ENCODE measurements at places on chromosomes 4 and X. TPM values are rescaled to one million over a fixed set of nuclear protein-coding genes. Genes with fewer than 3 reads are reported as not detected.

GRCh38 chr4:161829591-161829990 is 334.2 kb downstream of the FSTL5 start:
- no peak for DNase-seq

DNA sequence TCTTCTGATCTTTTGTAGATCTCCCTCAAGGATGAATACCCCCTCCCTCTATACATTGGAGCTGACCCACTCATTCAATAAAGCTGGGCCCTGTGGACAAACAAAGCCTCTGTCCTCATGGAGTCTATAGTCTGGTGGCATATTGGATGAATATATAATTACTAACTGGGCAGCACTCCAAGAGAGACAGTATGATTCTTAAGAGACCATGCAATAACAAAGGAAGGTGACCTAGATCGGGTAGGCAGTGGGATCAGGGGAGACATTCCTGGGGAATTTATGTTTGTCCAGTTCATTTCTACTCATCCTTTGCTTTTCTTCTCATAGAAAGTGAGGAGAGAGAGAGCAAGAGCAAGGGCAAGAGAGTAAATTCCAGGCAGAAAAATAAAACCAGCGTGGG is 23.5 kb upstream of the CXCL13 start:
- DNase-seq, result no peak

- DNase-seq, result no peak
Observed at GRCh38 chr4:158410272-158410671, 111.4 kb upstream of the RXFP1 start.

NXT2 gene
- total RNA-seq, result 16.7 TPM

CFAP99 gene
- not detected for total RNA-seq

Measured in activated T-cell treated with anti-CD3 and anti-CD28 coated beads, Interleukin-2, amount 50 U/mL, for 4 hours (primary cell).